ENCODE measurements at places on chromosomes 7 and 10.
A peak's percentile ranks its signal among the peaks of the same experiment; 100 is the strongest.

GRCh38 chr10:123869020-123869414 lies 22.6 kb downstream of the CPXM2 start:
- ATAC-seq = no peak

DNA sequence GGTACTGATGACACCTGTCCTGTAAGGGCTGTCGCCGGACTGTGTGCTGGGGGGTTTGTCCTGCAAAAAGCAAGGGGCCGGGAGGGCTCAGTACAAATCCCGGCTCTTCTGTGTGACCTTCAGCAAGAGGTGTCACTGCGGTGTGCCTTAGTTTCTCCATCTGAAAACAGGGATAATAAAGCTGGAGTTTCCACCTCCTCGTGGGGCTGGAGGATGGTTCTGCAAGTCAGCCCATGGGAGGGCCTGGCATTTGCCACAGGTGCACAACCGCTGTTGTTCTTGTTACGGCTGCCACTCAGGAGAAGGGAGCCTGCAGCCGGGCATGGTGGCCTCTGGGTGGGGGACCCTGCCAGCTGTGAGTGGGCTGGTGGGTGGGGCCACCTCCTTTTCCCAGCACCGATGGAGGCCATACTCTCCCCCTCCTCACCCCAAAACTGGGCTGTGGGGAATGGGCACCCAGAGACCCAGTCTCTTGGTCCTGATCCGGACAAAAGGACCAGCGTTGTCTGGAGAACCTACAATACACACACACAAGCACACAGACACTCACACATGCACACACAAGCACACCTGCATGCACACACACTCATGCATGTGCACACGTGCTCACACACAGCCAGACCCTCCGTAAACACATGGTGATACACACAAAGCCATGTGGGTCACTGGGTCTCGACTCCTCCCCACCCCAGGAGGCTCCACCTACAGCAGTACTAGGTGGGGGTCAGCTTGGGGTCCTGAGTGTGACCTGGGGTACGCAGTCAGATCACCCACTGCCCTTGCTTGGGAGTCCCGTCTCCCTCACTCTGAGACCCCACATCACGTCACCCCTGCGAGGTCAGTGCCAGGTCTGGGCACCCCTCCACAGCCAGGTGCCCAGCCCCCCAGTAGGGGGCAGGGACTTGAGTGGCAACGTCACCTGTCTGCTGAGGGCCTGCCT lies 34.1 kb downstream of the ELFN1 start:
- no peak for ATAC-seq

DNA sequence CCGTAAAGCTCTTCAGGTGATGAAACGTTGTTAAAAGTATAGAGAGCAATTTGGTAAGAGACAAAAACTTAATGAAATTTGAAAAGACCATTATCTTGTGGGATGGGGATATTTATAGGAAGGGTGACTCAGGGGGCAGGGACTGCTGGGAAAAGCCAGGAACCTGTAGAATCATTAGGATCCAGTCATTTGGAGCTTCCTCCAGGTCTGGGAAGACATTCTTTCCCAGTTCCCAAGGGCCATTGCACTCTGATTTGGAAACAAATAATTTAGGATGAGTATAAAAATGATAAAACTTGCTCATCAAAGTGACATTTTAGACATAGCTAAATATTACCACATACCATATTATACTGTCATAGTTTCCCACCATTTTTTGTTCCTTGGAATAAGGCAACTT lies 143.9 kb downstream of the PFKFB3 start:
- ATAC-seq = no peak

DNA sequence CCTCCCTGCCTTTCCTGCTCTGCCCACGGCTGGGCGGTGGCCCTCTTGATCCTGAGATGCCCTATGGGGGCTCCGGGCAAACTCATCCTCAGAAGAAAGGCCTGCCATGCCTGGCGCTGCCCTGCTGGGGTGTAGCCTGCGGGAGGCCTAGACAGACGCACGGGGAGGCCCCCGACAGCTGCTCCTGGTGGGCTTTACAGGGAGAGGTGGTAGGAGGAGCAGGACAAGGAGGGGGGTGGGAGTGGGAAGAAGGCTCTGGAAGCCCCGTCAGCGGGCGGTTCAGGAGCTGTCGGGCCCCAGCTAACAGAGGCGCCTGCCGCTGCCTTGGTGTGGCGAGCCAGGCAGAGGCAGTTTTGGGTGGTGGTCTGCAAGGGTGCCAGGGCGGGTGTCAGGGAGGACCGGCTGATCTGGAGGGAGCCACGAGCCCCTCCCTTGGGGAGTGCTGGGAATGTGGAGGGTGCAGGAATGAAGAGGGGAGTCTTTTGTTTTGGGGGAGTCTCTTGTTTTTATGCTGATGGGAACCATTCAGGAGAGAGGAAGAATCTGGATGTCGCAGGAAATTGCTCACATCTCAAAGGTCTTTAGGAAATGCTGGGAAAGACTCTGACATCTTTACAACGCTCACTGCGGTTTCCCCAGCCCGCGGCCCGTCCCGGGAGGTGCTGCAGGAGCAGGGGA lies 63.5 kb downstream of the CFAP46 start:
- ATAC-seq = no peak

GRCh38 chr7:121137580-121137979 lies 149.1 kb downstream of the CPED1 start:
- no peak for ATAC-seq

DNA sequence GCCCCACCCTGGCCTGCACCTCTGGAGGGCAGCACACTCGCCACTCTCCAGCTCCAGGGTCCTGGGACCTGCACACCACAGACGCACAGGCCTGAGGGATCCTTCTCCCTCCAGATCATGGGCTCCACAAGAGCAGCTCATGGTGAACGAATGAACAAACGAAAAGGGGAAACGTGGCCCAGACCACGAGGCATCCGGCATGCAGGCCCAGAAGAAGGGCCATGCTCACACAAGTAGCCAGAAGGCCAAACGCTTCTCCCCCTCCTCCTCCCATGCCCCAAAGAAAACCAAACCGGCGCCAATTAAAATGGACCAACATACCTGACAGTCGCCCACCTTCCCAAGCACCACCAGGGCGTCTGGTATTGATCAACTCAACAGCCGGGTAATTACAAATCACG lies 30.4 kb downstream of the MAD1L1 start:
- no peak for ATAC-seq

DNA sequence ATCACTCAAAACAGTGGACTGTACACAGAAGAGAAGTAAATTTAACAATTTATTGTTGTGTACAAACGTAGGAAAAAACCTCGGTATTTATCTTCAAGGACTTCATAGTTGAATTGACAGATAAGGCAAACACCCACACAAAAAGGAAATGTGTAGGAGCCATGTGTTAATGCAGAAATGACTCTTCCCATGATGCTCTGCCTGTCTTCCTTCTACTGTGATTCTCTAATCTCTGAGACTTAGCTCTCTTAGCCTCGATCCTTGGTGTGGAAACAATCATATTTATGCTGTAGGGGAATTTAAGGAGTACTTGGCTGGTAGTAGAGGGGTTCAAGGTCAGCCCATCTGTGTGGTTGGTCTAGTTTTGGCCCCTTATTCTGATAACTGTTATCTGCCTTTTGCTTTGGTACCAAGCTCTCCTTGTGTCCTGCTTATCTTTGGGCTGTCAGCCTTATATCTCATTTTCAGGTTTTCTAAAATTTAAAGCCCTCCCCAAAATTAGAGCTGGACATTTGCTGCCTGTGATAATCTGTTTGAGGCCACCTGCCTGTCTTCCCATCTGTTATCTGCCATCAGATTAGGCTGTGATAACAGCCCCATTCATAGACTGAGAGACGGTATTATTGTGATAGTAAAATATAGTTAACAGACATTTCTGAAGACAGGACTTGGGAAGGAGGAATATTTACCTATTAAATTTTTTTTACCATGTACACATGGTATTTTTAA lies 81.7 kb downstream of the GPR85 start:
- no peak for ATAC-seq

GRCh38 chr10:71747551-71748523 lies 25.5 kb downstream of the VSIR start:
- ATAC-seq = peak; percentile 30

- no peak for ATAC-seq
These were observed 88.4 kb downstream of the POLR1F start for GRCh38 chr7:19620470-19620869.

- ATAC-seq = peak; percentile 91
These were observed 14.4 kb upstream of the WBP1L start for GRCh38 chr10:102729029-102730026.

- no peak for ATAC-seq
These were observed 101.6 kb downstream of the SORBS1 start for GRCh38 chr10:95459446-95460045.

DNA sequence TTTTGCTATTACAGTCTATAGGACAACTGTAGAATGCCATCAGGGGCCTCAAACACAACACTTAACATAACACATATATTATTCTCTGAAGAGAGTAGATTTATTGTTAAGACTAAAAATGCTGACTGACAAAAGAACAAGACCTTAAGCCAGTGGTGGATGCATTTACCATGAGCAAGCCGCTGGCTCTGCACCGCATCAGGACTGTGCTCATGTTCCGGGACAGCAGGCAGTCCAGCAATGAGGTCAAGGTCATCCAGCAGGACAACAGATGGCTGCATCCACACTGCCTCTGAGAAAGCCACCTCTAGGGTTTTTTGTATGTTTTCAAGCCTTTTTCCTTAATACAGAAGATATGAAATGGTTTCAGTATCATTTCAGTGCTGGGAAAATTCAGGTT lies 23.8 kb downstream of the PEX1 start:
- no peak for ATAC-seq

DNA sequence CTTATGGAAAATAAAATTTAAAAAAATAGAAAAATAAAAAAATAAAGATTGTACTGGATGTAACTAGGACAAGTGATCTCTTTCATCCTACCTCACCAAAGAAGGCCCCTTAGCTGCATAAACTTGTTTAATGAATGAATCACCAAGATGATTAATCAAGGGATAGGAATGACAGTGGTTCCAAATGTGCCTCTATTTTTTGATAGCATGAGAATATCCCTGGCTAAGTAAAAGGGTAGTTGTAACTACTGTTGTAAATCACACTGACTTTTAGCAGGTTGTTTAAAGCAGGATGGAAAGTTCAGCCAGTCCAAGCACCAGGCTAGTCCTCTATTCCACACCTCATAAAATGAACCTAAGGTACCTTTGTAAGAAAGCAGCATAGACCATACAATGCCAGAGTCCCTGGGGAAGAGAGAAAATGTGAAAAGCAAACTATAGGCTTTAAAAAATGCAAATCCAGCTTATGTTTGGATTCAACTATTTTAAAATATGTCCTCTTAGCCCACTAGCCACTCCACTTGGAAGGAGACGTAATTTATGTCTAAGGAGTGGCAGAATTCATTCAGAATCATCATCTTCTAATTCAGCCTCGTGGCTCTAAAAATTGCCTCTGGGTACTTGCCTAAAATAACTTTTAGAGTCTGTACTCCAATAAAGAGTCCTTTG lies 126.8 kb downstream of the SKIDA1 start:
- ATAC-seq = peak; percentile 61

DNA sequence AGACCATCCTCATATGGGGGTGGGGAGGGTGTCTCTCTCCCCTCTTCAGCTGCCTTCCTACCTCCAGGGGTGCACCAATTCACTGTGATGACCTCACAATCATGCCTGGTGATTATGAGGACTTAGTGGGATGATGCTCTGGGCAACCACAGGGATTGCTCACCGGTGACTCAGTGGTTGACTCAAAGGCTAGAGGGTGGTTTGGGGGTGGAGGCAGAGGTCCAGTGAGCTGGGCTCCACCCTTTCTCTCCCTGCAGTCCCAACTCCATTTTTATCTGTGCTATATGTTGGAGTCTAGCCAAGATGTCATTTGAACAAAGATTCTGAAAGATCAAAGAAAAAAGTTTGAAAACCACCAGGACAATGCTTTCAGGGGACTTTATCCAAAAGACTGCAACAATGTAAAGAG lies 286.9 kb downstream of the KCNMA1 start:
- ATAC-seq = peak; percentile 99

All from esophagus mucosa (tissue), 1 donor.